ENCODE measurements at places on chromosomes 5 and 9. TPM values are rescaled to one million over a fixed set of nuclear protein-coding genes. Genes with fewer than 3 reads are reported as not detected.
A peak's percentile ranks its signal among the peaks of the same experiment; 100 is the strongest.

- no peak for ATAC-seq
Measured at GRCh38 chr5:31845361-31845760, 206.4 kb downstream of the PDZD2 start.

- no peak for ATAC-seq
Measured at GRCh38 chr5:119954106-119954505, 324.7 kb downstream of the FAM170A start.

GRCh38 chr5:80799573-80799972 is 144.8 kb upstream of the DHFR start:
- no peak for ATAC-seq

GRCh38 chr9:70485273-70485858 is 70.9 kb upstream of the KLF9 start:
- no peak for ATAC-seq

DNA sequence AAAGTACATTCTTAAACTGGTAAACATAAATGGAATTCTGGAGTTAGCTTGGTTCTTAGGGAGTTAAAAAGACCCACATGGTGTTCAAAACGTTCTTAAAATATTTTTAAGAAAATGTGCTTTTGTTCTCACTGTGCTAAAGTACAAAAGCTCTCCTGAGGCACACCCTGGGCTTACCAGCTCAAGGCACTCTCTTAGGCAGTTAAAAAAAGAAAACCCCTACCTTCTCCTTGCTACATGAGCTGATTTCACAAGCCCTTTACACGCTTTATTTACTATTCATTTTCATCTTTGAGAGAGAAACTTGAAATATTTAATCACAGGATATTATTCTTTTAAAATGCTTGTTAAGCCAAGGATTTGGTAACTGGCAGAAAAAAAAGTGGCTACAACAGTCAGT is 723.3 kb upstream of the GRAMD2B start:
- no peak for ATAC-seq

DNA sequence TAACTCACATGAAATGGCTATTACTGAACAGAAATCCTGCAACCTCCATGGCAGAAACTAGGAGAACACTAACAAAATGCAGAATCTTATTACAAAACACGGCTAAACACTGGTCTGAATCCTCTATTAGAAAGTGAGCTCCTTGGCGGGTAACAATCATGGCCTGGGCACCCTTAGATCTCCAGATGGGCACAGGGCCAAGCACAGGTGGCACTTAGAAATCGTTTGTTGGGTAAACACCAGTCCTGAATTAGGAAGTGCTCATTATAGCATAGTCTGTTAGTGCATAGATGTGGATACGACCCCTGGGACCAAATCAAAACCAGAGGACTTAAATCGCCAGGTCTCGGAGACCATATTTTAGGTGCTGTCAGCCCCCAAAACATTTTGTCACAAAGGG is 14.4 kb downstream of the VDAC1 start:
- no peak for ATAC-seq

GRCh38 chr5:31781772-31782171 is 142.8 kb downstream of the PDZD2 start:
- ATAC-seq, result no peak

DNA sequence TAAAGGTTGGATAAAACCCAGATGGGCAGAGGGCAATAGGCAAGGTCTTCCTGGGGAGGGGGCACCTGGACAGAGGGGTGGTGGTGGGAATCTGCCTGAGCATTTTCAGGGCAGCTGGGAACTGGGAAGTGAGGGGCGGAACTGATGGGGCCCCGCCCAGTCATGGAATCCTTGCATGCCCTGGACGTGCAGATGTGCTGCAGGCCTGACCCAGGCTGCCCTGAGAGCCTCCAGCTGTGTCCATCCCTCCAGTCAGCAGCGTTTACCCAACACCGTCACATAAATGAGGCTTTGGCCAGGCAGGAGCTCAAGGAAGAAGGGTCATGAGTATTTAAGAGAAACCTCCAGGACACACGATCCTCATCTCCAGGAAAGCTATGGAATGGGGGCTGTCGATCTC is 70.3 kb downstream of the DAB2IP start:
- ATAC-seq, result no peak

GRCh38 chr5:111223101-111223786 is 940 bp upstream of the CAMK4 start:
- no peak for ATAC-seq

DNA sequence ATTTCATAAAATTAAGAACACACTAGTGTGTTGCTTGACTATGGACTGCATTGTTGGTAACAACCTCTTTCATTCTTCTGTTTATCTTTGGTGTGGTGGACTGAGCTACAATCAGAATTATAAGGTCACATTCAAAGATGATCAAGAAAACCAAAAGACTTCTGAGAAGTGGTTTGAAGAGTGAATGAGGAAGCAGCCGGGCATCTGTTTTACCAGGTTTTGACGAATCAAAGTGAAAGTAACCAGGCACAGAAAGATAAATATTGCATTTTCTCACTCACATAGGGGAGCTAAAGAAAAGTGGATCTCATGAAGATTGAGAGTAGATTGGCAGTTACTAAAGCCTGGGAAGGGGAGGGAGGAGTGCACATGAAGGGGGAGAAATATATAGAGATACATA is 589.1 kb downstream of the ZNF608 start:
- no peak for ATAC-seq

DNA sequence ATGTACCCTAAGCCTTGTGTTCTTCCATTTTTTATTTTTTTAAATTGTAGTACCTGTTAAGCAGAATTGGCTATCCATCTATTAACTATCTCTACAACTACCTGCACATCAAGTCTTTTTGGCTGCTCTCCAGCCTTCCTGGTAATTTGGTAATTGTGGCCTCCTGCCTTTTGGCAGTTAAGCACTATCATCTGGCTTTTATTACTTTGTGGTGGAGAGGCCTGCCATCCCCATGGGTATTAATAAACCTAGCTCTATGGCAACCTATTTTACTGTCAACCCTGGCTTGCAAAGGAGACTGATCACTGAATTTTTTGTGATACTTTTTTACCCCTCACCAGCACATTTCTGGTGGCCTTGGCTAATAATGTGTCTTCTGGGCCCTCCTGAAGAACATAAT is 20.5 kb downstream of the SELENOP start:
- ATAC-seq, result no peak

DNA sequence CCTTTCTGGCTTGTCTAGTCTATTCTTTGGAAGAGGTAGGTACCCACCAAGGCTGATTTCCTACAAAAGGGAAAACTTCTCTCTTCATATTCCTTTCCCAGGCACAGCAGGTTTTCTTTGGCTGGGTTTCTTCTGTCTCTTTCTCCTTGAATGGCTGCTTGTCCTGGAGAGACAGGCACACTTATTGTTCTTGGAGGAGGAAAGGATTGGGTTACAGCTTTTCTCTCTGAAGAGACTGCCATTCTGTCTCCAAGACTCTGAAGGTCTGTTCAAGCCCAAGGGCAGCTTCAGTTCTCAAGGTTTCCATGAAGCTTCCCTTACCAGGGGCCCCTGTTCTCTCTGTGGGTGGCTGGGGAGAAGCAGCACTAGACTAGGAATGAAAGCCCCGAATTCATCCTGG is 33.9 kb downstream of the ACTBL2 start:
- no peak for ATAC-seq

- no peak for ATAC-seq
Measured at GRCh38 chr9:114282104-114282485, 40.8 kb upstream of the ORM1 start.

- no peak for ATAC-seq
Measured at GRCh38 chr9:121498487-121499176, 1.0 kb downstream of the GGTA1 start.

- no peak for ATAC-seq
Measured at GRCh38 chr9:80931163-80931562, 758.2 kb downstream of the TLE1 start.

DNA sequence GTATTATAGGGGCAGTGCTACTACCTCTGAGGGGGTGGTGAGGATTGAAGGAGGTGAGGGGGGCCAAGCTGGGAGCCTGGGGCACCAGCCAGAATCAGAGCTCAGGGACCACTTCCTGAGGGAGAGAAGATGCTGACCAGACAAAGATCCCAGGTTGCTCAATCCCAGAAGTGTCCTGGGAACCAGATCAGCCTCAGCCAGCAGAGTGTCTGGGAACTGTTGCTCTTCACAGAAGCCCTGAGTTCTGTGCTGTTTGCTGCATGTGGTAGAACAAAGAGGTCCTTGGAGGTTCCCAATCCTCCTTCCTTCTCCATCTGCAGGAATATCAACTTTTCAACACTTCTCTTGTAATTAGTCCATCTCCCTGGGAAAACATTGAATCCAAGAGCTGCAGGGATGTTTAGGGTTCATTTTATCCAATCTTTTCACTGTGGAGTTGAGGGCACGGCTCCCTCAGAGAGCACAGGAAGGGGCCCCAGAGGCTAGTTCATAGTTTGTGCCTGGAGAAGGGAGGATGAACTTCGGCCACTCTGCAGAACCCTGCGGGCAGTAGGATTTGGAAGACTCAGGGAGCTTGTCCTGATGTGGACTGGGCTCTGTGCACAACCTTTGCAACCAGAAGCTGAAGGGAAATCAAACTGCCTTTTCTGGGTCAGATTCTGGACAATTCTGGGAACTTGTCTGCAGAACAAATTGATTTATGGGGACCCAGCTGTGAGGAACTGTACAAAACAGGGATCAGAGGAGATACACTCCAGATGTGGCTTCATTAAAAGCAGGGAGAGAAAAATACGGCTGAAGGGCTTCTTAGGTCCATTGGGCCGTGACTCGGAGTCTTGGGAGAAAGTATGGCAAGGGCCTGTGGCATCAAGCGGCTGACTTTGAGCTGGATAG is 57.1 kb downstream of the GALNT12 start:
- no peak for ATAC-seq

GRCh38 chr9:115189686-115190085 is 71.7 kb upstream of the TNC start:
- no peak for ATAC-seq

DNA sequence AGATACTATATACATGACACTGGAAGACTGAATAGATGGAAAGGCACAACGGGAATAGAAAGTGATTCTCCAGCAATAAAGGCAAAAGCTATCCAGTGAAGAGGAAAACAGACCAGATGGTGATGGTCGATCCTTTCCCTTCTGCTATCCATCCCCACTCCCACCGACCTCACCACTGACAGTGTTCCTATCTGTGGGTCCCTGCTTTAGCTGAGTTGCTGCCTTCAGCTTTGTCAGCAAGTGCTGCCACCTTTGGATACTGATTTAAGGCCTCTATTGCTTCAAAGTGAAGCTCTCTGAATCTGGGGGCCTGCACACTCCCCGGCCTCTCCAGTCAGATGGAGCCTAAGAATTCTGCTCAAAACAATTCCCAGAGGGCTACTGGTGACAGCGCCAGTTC is 32.3 kb downstream of the EPB41L4A start:
- peak; percentile 81 for ATAC-seq

GRCh38 chr5:136109453-136110135 is 23.1 kb upstream of the SMAD5 start:
- no peak for ATAC-seq

DNA sequence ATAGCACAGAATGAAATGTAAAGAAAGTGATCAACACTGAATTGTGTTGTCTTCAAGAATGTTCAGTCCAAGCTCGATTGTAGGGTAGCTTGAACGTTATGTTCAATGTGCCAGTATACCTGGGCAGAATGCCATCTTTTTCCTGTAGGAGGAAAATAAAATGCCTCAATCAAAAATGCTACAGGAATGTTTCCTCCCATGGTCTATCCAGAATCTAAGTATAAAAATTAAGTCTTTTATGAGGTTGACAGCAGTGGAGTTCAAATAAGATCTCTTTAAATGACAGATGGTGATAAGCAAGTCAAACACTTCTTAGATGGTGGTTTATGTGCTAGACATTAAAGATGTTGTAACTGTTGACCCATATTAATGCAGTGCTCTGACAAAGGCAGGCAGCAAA is 488.6 kb downstream of the CSNK1G3 start:
- no peak for ATAC-seq

DNA sequence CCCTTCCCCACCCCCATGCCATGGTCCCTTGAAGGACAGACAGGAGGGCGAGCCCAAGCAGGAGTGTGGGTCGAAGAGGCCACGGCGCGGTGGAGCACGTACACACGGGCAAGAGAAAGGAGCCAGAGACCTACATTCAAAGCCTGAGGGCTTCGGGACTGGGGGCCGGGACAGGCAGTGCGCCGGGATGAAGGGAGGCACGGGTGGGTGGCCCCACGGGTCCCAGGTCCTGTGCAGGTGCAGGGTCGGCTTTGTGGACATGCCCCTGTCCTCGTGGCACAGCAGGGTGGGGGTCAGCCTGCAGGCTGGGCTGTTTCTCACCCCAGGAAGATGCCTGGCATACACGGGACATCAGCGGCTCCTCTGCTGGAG is 9.8 kb downstream of the LRRC26 start:
- no peak for ATAC-seq

GRCh38 chr9:129174724-129175514 is 3.1 kb downstream of the IER5L start:
- peak; percentile 3 for ATAC-seq

DNA sequence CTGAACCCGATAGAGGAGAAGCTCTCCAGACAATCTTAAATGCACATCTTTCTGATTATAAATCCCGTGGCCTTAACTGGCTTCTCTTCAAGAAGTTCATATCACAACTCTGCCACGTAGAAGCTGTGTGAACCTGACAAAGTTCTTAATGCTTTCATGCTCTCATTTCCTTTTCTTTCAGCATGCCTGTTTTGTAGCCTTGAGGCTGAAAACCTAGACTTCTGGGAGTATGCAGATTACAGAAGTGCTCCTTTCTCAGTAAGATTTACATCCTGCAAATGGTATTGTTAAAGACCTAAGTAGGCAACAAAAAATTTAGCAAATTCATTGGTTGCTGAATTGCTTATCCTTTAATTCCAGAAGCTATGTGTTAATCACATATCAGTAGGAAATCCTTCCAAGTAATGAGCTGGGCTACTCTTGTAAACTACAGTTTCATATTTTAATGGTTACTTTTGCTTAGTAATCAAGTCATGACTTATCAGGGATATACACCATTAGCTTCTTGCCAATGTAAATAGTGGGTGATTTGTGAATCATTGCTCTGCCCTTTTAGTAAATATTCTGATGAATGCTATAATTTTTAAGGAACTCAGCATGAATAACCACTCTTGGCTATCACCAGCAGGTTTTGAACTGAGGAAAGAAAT is 334.7 kb downstream of the FBXL7 start:
- ATAC-seq, result no peak

CCNI2 gene
- 4.8 TPM for total RNA-seq

PCSK1 gene
- 21.3 TPM for total RNA-seq

TTC23L gene
- 13.5 TPM for total RNA-seq

UBE2R2 gene
- total RNA-seq, result 29.5 TPM

NPR3 gene
- total RNA-seq, result 0.22 TPM

MLANA gene
- total RNA-seq, result 0.23 TPM

GADD45G gene
- total RNA-seq, result 52.3 TPM

BNC2 gene
- total RNA-seq, result 1.6 TPM

SMIM15 gene
- total RNA-seq, result 24.7 TPM

PNPLA7 gene
- total RNA-seq, result 0.41 TPM

RLN1 gene
- total RNA-seq, result not detected

FIBCD1 gene
- total RNA-seq, result 0.36 TPM

Measured in motor neuron (in vitro differentiated cells).